NCI-H2107 (cell line): ENCODE measurements at places on chromosomes 6 and 20.

GRCh38 chr6:13135152-13135551 is 193.2 kb downstream of the TBC1D7 start:
- no peak for DNase-seq

DNA sequence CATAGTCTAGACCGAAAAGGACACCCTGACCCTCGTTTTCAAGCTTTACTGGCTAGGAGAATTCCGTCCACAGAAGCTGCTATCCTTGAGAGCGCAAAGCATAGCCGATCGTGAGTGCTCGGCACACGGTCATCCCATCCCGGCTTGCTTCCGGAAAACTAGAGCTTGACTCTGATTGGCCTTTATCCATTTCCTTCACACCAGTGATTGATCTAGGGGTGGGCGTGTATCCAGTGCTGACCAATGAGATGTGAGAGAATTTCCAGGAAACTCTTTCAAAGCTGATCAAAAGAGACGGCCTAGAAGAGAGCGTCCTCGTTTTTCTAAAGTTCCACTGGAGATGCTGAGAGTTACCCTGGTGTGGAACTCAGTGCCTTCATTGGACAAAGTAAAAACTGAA is 41.0 kb upstream of the NFATC2 start:
- no peak for DNase-seq

DNA sequence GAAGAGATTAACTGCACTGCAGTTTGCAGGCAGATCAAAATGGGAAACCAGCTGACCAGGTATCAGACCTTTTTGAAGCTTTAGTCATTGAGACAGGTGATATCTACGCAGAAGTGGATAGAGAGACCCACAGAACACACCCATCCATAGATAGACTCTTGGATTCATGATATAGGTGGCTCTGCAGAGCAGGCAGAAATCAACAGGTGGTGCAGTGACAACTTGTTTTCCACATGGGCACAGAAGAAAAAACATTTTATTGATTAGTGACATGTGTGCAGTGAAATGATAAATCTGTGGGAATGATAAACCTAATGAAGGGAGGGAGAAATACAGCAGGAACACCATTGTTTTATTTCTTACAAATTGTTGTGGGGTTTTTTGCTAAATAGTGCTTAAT is 45.2 kb downstream of the NUDT3 start:
- no peak for DNase-seq

GRCh38 chr6:2209226-2209809 is 36.1 kb downstream of the GMDS start:
- peak; percentile 10 for DNase-seq

GRCh38 chr6:136960781-136961180 is 38.7 kb downstream of the SLC35D3 start:
- DNase-seq: no peak

- no peak for DNase-seq
Measured at GRCh38 chr6:52143551-52143950, 42.6 kb upstream of the IL17A start.

DNA sequence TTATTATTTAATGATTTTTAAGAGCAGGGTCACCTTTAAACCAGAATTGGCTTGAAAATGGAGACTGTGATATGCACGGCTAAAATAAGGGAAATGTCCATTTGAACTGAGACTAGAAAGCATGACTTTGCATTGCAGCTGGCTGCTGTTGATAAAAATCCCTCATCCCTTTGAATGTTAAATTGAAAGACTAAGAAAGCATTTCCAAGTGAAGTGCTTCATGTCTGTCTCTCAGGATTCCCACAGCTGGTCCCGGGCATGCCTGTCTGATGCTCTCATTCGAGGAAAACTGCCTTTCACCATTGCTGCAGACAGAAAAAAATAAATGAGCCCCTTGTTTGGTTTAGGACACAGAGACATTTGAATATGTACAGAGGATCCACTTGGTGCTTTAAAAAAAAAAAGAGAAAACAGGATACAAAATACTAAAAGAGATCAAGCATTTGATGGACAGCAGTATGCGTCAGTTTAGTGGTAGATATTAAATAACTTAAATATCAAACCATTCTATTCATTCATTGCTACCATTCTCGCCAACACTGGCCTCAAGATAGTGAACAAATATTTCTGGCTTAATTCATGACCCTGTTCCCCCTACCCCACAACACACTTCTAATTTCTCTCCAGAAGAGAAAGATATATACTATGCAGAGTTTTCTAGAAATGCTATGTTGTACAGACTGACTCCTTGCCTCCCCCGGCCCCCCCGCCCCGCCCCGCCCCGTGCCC is 55.0 kb downstream of the TBC1D7 start:
- DNase-seq: no peak

GRCh38 chr20:56522311-56522710 is 2.2 kb upstream of the FAM209A start:
- no peak for DNase-seq

GRCh38 chr6:116667623-116668022 is 943 bp downstream of the ZUP1 start:
- no peak for DNase-seq

- DNase-seq: no peak
Measured at GRCh38 chr6:10163203-10163962, 251.5 kb downstream of the TFAP2A start.

GRCh38 chr6:53326372-53327016 is 22.3 kb downstream of the ELOVL5 start:
- no peak for DNase-seq

GRCh38 chr6:145761584-145761983 is 26.3 kb upstream of the EPM2A start:
- no peak for DNase-seq

- no peak for DNase-seq
Measured at GRCh38 chr6:100810015-100810414, 71.1 kb downstream of the ASCC3 start.

DNA sequence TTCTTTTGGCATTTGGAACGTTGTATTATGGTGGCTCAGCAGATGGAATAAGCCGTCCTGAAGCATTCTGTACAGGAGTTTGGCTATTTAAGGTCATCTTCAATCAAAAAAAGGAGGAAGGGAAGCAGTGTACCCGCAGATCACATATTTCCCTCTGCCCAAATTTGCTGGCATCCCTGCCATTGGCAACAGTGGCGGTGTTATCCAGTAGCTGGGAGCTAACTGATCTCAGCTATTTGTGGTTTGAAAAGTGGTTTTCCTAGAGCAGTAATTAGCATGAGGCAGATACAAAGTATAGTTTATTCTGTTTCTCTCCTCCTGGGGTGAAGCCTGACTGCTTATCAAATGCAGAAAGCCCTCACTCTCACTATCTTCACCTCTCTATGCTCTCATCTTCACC is 576.8 kb downstream of the QKI start:
- DNase-seq: no peak
